HS-5 (cell line): ENCODE measurements at places on chromosomes 4 and X.

GRCh38 chrX:45385757-45386156 lies 185.1 kb upstream of the DIPK2B start:
- DNase-seq, result peak; percentile 10

DNA sequence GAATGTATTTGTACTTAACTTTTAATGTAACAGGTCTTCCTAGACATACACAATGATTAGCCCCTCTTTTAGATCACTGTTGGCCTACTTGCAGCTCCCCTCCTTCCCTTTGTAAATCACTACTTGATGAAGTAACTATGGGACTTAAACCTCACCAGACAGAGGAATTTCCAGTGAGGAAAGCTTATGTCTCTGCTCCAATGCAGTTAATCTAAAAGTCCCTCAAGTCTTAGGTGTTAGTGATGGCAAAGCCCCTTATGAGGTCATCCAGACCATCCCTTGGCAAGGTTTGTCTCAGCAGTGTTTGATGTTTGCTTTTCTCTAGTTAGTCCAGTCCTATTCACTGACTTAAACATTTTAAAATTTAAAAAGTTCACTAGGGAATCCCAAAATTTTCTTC lies 877.3 kb upstream of the INTU start:
- DNase-seq, result no peak

GRCh38 chrX:151151665-151152267 lies 24.6 kb upstream of the GPR50 start:
- DNase-seq, result no peak

DNA sequence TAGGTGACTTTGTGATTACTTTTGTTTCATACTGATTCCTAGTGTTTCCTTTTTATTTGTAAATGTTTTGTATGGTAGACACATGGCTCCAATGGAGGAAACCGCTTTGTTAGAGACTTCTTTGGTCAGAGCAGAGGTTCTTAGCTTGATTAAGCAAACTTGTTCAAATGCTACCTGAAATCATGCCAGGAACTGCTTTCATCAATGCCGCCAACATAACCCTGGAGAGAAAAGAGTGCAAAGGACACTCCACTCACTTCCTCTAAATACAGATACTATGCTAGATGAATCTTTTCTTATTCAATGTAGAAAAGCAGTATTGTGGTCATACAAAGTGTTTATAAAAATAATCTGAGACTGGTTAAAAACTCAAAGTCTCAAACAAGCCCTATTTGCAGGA lies 25.7 kb upstream of the COX7B2 start:
- DNase-seq, result no peak

- DNase-seq, result no peak
Observed at GRCh38 chr4:128525992-128526630, 238.5 kb upstream of the PGRMC2 start.

- no peak for DNase-seq
Observed at GRCh38 chrX:124441971-124442590, 95.7 kb downstream of the SH2D1A start.

GRCh38 chr4:8184061-8184460 lies 15.0 kb upstream of the SH3TC1 start:
- DNase-seq, result no peak

DNA sequence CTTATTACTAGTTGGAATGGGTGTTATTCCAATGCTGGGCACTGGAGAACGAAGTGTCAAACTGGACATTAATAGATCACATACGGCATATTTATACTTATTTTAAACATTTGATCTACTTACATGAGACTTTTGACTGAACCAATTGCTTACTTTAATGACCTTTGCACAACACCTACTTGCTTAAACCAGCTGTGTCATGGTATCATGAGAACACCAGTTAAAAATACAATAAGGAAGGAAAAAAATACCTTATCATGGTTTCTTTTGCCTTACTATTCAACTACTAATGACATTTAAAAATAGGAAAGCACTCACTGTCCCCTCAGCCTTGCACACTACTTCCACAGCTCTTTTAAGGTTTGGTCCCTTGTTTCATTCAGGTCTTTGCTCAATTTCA lies 146.9 kb downstream of the FAM13A start:
- no peak for DNase-seq

DNA sequence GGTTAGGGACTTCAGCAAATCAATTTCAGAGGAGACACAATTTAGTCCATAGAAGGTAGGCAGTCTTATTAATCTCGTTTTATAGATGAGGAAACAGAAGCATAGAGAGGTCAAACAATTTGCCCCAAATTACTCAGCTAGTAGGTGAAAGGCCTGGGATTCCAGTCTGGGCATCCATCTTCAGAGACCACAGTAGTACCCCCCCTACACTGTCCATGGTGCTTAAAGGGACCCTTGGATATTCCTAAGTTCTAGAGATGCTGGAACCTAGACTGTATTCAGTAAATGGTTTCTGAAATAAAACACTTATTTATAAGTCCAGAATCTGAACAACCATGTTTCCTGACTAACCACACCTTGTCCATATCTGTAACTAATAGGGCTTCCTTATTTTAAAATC lies 174.8 kb downstream of the CEP135 start:
- no peak for DNase-seq
